ENCODE measurements at places on chromosomes 5 and 9.
A peak's percentile ranks its signal among the peaks of the same experiment; 100 is the strongest.

DNA sequence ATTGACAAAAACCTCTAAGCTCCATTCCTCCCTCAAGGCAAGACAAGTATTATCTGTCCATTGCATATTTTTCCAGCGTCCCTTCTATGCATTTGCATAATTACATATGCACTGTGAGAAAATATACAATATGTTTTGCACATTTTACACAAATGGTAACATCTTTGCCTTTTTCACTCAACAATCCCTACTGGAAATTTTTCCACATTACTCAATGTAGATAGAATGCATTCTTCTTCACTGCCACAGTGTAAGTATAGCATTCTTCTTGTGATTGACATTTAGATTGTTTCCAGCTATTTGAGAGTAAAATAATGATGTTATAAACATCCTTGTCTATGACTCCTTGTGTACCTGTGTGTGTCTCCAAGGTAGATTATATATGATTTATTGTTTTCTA, 205.0 kb downstream of the SLIT3 start:
- DNase-seq: no peak

- no peak for DNase-seq
These were observed 7.9 kb downstream of the BHMT start for GRCh38 chr5:79119486-79119885.

DNA sequence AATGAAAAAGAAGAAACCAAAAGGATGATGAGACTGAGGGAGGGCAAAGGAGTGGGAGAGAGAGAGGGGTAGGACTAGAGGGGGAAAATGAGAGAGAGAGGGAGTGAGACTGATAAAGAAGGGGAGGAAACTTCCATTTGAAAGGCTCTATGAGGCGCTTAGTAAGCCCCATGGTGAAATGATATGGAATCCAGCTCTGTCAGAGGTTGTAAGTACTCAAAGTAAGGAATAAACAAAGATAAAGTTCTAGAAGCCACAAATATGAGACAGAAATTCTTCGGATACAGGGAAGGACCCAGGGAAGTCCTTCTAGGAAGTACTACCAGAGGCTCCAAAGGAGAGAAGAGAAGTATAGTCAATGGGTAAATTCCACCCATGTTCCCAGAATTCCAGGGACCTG, 21.7 kb upstream of the VLDLR start:
- no peak for DNase-seq

GRCh38 chr5:39721394-39721793, 296.6 kb upstream of the DAB2 start:
- no peak for DNase-seq

DNA sequence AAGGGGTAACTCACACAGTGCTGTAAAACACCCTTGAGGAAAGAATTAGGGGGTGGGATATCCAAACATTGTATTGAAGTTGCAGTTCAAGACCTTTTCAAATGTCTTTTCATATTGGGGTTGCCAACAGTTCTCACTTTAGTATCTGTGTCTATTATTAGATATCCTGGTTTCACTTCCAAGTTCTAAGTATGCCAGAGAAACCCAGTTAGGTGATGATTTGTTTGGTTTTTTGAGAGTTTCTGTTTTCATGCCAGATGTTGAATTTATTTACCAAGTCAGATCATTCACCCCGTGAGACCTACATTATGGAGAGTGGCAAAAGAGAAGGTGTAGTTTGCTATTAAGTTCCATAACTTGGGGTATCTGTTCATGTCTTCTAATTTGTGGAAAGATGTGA, 64.5 kb downstream of the C9orf152 start:
- DNase-seq: no peak

GRCh38 chr9:6413365-6414246, 607 bp downstream of the UHRF2 start:
- DNase-seq: no peak

DNA sequence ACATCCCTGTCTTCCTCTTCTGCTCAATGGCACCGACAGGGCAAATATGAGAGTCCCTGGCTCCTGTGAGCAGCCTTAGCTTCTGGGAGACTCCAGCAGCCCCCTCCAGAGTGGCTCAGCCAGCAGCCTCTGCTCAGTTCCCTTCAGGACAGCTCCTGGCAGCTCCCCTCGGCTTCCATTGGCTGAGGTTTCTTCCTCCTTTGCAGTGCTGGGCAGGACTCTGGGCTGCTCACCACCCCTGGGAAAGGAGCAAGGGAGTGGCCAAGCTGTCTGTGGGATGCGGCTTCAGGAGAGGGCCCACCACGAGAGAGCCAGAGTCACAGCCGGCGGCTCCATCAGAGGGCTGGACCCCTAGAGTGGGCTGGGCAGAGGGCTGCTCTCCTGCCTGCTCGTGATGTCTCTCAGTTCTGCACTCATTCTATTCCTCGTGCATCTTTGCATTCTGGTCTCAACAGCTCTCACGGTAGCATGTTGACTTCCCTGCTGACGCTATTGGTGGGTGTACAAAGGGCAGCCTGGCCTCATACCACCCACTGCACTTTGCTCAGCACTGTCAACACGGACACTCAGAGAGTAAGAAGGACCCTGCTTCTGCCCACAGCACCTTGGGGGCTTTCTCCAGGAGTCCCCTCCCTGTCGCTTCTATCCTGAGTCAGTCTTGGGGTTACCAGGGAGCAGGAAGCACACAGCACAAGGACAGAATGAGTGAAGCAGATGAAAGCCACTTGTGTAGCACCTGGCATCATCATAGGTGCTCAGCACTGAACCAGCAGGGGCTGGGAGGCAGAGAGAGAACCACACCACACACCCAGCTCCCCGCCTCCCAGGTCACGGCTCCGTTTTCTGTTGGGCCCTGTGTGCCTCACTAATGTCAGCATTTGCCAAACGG, 80.9 kb upstream of the ALDH1B1 start:
- no peak for DNase-seq

- no peak for DNase-seq
These were observed 298.3 kb upstream of the EFNA5 start for GRCh38 chr5:107968998-107969397.

GRCh38 chr5:167412556-167412955, 878.9 kb upstream of the WWC1 start:
- no peak for DNase-seq

GRCh38 chr5:6480133-6481051, 31.7 kb downstream of the UBE2QL1 start:
- no peak for DNase-seq

GRCh38 chr5:127042593-127042992, 12.2 kb upstream of the MARCHF3 start:
- DNase-seq: no peak

DNA sequence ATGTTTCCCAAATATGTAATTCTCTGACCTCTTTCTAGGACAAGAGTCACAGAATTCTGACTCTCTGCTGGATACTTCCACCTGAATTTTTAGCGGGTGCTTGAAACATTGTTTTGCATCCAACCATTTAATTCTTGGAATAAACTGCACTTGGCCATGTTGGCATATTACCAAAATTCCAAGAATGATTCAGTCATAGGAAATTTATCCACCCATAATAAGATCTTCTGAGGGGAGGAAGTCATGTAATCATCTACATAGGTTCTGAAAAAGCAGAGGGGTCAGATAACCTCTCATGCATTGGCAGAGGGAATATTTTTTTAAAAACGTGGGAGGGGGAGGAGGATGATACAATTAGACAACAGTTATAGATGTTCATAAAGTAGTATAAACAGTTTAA, 156.9 kb downstream of the PAM start:
- peak; percentile 30 for DNase-seq

DNA sequence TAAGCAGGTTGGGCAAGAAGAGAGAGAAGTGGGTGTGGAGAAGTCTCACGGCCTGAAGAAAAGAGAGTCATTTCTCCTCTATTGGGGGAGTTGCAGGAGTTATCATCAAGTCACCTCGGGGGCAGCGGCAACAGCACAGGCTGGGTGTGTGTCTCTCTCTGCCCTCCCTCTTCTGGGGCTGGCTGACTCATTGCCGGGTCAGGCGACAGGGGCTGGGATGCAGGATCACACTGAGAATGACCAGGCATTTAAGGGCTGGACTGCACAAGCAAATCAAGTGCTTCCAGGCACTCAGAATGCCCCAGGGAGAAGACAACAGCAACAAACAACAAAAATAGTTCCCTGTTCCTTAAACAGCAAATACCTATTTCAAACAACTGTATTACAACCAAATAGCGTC, 6.3 kb upstream of the EQTN start:
- no peak for DNase-seq

DNA sequence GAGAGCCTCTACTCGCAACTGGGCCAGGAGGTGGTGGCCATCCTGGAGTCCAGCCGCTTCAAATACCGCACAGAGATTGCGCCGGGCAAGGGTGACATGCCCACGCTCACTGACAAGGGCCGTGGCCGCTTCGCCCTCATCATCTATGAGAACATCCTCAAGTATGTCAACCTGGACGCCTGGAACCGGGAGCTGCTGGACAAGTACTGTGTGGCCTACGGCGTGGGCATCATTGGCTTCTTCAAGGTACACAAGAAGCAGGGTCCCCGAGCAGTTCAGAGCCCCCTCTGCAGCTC, 13.5 kb downstream of the NDST1 start:
- no peak for DNase-seq

DNA sequence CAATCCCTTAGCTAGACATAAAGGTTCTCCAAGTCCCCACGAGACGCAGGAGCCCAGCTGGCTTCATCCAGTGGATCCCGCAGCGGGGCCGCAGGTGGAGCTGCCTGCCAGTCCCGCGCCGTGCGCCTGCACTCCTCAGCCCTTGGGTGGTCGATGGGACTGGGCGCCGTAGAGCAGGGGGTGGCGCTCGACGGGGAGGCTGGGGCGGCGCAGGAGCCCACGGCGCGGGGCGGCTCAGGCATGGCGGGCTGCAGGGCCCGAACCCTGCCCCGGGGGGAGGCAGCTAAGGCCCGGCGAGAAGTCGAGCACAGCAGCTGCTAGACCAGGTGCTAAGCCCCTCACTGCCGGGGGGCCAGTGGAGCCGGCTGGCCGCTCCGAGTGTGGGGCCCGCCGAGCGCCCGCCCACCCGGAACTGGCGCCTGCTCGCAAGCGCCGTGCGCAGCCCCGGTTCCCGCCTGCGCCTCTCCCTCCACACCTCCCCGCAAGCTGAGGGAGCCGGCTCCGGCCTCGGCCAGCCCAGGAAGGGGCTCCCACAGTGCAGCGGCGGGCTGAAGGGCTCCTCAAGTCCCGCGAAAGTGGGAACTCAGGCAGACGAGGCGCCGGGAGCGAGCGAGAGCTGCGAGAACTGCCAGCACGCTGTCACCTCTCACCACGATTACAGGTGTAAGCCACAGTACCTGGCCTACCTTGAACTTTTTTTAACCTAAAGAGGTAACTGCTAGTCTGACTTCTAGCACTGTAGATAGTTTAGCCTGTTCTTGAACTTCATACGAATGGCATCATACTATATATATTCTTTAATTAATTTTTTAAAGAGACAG, 35.5 kb downstream of the PTGS1 start:
- no peak for DNase-seq

DNA sequence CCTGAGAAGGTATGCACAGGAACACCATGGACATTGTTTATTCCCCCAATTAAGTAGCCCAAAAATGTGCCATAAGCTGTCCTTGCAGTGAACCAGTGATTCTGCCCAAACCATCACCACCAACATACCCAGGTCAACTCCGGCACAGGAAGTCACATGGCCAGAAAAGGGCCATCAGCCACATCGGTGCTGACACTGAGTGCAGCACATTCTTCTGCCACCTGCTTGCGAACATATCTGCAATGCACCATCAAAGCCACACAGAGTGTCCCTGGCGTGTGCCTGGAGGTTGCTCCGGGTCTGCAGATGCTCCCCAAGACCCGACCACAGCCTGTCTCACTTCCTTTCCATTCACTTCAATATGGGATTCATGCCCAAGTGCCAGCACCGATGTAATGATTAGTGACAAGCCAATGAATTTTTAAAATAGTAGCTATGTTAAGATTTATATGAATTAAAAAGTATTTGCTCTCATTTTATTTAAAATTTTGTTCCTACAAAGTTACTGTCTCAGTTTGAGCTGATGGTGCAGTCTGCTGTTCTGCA, 37.6 kb downstream of the SYK start:
- DNase-seq: no peak

DNA sequence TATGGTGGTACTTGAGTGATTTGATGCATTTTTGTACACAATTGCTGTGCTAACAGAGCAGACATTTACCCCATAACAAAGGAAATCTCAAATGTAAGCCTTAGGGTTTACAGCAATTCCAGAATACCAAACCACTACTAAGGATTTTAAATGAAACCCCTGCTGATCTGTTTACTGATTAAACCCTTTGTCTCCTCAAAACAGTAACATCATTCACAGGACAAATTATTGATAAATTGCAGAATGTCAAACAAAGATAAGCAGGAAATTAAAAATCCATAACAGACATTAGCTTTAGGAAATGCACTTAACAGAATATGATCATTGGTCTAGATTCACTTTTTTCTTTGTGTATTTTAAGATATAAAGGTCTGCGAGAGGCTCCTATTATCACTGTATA, 1016.4 kb upstream of the DMAC1 start:
- no peak for DNase-seq

GRCh38 chr9:33465596-33466564, 7.8 kb downstream of the NOL6 start:
- no peak for DNase-seq

- no peak for DNase-seq
These were observed 82.9 kb downstream of the ADGRV1 start for GRCh38 chr5:90641528-90641927.

- DNase-seq: no peak
These were observed 137.6 kb upstream of the WWC1 start for GRCh38 chr5:168153876-168154270.

GRCh38 chr5:88154891-88155290, 113.8 kb downstream of the TMEM161B start:
- no peak for DNase-seq

DNA sequence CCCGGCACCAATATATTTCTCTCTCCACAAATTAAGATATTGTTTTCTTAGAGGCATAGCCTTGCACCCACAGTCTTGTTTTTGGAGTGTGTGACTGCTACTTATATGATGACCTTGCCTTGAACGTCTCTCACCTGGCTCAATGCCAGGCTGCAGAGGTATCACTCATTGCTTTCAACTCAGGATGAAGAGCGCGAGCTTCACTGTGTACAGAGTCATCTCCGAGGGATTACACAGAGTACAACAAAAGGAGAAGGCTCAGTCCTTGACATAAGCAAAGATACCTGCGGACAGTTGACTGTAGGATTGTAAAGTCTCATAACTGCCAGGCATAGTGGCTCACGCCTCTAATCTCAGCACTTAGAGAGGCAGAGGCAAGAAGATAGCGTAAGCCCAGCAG, 53.8 kb downstream of the CD180 start:
- DNase-seq: no peak

All from NCI-H446 treated with DMSO at 0.1 percent for 48 hours (cell line).